Iris pigment epithelial cell (primary cell): ENCODE measurements at places on chromosomes 3 and 15.
A peak's percentile ranks its signal among the peaks of the same experiment; 100 is the strongest.

DNA sequence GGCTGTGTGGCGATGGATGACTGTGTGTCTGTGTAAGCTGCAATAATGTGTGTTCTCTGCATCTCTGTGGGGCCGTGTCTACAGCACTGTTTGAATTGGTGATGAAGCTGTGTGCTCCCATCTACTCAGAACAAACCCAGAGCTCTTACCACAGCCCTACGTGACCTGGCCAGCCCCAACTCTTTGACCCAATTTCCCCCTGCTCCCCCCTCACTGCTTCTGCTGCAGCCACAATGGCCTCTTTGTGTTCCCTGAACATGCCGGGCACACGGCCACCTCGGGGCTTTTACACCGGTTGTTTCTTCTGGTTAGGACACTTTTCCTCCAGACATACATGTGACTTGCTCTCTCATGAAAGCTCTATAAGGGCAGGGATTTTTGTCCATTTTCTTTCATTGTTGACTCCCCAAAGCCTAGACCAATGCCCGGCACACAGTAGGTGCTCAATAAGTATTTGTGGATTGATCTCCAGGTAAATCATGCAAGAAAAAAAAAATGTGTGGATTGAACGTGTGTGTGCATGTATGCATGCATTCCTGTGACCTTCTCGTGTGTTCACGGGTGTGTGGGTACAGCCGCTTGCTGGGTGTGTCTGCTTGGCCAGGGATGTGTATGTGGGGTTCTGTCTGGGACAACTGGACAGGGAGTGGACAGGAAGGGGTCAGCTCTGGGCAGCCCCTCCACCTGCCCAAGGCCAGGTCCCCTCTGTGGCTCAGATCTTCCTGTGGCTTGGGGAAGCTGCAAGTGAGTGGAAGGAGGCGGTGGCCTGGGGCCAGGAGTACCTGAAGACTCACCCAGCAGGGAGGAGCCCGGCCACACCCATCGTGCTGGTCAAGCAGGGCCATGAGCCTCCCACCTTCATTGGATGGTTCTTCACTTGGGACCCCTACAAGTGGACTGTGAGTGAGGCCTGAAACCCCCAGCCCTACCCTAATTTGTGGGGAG, 14.8 kb downstream of the VILL start:
- no peak for DNase-seq

DNA sequence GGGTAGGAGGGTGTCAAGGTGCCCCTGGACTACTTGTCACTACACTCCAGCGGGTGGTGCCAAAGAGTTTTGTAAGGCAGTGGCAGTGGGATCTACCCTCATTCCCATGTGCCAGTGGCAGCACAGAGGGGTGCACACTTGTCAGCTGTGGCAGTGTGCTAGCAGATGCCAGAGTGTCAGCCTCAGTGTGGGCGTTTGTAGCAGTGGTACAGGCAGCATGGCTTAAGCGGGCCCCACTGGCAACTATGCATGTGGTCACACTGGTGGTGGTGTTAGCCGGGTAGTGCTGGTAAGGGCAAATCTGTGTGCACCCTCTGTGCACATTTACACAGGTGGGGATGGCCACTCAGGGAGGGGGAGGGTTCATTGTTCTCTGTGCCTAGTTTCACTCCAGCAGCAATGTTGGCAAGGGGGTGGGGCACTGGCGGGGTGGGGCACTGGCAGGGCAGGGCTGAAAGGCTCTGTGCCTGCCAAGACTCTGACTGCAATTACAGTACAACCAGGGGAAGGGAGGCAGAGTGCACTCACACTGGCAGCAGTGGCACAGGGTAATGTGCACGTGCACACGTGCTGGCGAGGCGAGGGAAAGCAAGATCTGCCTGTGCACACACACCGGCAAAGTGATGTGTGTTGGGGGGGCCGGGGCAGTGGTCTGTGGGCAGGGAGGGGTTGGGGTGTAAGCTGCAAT, 31.8 kb downstream of the MYO9A start:
- no peak for DNase-seq

DNA sequence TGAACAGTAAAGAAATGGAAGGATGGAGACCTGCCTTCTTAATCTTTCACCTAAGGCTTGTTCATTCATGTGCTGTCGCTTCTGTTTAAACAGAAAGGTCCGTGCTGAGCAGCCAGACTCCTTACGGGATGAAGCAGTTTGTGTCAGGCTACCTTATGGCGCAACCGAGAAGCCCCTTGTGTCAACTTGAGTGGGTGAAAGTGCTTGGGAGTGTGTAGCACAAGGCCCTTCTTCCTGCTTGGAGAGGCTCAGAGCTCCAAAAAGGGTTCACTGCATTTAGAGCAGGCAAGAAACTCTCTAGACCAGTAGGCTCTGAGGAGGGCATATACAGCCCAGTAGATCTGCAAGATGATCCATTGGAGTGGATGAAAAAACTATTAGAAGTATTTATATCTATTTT, 16.0 kb downstream of the CAPN3 start:
- no peak for DNase-seq

GRCh38 chr15:49421991-49422390, 1.1 kb upstream of the FGF7 start:
- DNase-seq, result peak; percentile 66

GRCh38 chr3:8727605-8728512, 5.7 kb upstream of the CAV3 start:
- no peak for DNase-seq

DNA sequence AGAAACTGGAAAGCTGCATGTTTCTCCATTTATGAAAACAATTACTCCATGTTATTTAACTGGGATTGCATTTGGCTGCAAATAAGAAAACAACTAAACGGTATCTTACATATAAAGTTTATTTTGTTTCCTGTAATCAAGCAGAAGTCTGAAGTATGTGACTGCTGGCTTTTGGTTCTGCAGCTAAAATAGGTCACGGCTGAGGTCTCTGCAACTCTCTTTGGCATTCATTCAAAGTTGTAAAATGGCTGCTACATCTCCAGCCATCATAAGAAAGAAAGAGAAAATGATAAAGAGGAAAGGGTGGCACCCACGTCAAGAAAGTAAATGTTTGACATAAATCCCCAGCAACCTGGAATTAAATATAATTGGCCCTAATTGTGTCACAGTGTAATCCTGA, 406.1 kb downstream of the TBC1D5 start:
- DNase-seq, result peak; percentile 39

GRCh38 chr3:81270603-81271379, 490.7 kb downstream of the GBE1 start:
- DNase-seq, result no peak

DNA sequence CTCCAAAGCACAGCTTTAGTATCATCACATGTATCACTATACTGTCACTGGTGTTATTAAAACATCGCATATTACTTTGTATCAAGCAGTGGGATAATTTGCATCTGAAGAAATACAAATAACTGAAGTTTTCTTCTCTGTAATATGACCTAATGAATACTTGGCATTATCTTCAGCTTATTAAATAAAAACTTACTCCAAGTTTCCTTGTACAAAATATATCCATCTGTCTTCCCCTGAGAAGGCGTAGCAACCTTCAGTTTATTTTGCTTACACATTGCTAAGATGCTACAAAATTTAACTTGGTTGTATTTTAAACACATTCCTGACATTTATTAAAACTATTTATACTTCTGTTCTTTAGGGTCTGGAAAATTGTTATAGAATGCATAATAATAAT, 13.7 kb downstream of the FGF7 start:
- no peak for DNase-seq

- no peak for DNase-seq
These were observed 40.9 kb downstream of the ONECUT1 start for GRCh38 chr15:52749258-52749657.

GRCh38 chr3:96225494-96225893, 588.9 kb upstream of the EPHA6 start:
- no peak for DNase-seq

DNA sequence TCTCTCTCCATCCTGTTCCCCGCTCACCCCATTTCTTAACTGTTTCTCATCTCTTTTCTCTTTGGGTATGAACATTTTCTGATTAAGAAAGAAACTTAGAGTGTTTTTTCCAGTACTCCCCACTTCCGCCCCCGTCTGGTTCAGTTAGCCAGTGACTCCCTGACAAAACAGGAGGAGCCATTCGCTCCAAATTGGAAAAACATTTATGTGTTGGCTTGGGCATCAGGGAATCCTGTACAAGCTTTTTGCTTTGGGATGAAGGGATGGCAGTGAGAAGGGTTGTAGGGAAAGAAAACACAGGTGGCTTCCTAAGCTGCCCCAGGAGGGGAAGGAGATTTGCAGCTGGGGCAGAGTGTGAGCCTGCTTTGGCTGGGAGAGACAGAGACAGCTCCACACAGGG, 47.0 kb downstream of the BOC start:
- DNase-seq, result no peak

- no peak for DNase-seq
These were observed 28.3 kb upstream of the ETV5 start for GRCh38 chr3:186137051-186137685.

DNA sequence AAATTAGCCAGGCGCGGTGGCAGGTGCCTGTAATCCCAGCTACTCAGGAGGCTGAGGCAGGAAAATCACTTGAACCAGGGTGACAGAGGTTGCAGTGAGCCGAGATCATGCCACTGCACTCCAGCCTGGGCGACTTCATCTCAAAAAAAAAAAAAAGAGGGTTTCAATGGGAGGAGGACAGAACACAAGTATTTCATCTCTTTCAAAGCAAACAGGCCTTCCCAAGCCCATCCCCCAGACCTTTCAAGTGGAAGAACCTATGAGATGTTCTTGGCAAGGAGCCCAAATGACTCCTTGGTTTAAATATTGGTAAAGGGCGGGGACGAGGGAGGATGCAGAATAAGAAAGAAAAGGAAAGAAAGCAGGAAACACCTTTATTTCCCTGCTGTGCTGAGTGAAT, 62.2 kb upstream of the MCF2L2 start:
- peak; percentile 74 for DNase-seq

DNA sequence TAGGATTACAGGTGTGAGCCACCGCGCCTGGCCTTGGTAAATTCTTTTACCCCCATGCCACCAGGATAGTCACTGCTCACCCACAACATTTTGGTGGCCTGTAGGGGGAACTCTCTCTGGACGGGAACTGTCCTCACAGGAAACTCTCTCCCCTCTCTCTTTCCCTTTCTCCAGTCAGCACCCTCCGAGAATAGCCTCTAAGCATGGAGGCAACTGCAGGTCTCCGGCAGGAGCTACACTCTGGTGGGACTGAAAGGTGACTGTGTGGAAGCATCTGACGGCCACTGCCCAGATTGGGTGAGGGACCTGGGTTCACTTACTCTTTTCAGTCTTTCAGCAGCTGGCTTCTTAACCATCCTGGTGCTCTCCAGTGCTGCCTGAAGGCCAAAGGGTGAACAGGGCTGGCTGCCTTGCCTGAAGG, 21.3 kb downstream of the TRANK1 start:
- no peak for DNase-seq

DNA sequence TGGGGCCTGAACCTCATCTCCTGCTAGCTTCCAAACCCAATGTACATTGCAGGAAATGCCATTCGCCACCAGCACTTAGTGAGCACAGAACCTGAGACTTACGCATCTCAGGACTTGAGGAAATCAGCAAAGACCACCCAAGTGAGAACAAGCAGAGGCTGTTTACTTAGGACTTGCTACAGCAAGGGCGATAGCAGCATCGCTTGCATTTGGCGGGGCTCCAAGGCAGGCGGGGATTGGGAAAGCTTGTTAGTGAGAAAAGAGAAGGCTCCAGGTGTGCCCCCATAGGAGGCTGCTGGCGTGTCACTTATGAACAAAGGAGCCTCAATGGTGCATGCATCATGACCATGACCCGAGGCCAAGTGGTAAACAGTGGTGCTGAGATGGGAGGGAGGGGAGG, 19.7 kb downstream of the SLC6A20 start:
- peak; percentile 17 for DNase-seq

DNA sequence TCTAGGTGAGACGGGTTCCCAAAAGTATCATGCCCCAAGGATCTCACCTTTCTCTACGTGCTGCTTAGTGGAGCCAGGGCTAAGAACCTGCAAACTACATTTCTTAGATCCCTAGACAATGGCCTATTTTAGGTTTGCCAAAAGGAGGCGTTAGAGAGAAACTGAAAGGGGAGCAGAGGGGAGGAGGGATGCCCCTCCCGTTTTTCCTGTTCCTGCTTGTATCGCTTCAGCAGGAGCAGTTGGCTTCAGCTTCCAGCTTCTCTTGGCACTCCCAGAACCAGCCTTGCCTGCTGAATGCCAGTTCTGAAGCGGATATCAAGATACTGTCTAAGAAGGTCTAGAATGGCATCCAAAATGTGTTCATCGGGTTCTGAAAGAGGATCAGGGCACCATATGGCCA, 58.4 kb upstream of the ABHD17C start:
- DNase-seq, result no peak

GRCh38 chr3:126261037-126261436, 80.7 kb upstream of the ALDH1L1 start:
- peak; percentile 72 for DNase-seq

- no peak for DNase-seq
These were observed 22.8 kb downstream of the IQSEC1 start for GRCh38 chr3:13050446-13050845.

- DNase-seq, result no peak
These were observed 171.6 kb downstream of the PPM1L start for GRCh38 chr3:160927620-160928019.

DNA sequence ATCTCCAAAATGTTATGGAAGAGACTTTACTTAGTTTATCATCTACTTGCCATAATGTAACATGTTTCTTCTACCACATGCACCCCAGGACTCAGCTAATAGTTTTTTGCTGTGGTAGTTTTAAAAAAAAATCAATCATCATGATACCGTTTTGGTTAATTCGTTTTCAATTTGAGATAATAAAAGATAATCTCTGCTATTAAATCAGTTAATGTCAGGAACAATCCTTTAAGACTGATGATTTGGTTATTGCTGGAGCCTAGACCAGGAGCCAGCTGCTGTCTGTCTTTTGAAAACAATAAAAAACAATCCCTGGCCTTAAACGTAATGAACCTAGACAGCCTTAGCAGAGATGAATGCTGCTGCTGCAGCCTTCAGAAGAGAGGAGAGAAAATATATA, 403.7 kb downstream of the OXSM start:
- no peak for DNase-seq

GRCh38 chr15:40136470-40137302, 24.2 kb upstream of the BUB1B start:
- no peak for DNase-seq

DNA sequence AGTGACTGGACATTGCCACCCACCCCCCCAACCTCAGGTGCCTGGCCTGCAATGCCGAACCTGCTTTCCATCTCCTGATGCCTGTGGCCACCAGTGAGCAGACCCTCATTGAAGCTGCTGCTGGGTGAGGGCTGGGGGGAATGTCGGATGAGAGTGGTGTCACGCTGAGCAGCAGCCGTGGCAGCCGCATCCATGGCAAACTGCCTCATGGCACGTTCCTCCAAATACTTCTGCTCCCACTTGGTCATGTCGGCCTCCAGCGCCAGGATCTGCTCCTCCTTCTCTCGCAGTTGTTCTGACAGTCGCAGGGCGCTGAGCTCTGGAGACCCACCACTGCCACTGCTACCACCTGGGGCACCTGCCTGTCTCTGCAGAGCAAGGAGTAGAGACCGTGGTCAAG, 14.2 kb downstream of the AMOTL2 start:
- DNase-seq, result no peak
